ENCODE measurements at places on chromosomes 5 and 9.

DNA sequence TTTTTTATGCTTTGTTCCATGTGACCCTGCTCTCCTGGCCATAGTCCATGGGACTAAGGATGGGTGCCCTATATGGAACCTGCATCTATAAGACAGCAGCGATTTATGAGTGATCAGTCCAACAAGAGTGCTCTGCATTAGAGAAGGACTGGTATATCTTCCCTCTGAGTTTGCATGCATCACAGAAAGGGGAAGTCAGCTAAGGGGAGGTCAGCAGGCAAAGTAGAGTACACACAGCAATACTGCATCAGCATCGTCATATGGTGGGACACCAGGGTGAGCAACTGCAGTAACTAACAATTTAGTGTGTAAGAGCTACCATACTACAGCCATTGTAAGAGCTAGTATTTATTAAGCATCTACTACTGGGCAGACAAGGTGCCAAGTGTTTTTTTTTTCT, 311.3 kb downstream of the NDUFS4 start:
- no peak for DNase-seq

- peak; percentile 31 for DNase-seq
Measured at GRCh38 chr5:36305571-36306326, 4.0 kb upstream of the RANBP3L start.

DNA sequence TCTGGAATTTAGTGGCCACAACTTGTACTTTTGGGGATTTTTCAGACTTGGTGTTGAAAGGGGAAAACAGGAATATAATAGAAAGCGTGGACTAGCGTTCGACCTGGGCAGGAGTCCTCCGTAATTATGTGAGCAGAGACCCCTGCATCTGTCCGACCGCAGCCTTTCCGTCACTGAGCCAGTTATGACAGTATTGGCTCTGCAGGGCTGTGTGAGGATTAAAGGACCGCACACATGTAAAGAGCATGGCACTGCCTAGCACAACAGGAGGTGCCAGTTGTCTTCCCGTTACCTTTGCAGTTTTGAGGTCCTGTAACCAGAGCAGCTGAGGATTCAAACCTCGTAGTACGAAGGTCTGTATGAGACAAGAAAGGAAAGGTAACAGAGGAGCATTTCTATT, 1.2 kb downstream of the B4GALT7 start:
- no peak for DNase-seq

GRCh38 chr5:157343842-157344790, 78.2 kb downstream of the CYFIP2 start:
- no peak for DNase-seq

GRCh38 chr5:74300808-74301389, 339.6 kb downstream of the ENC1 start:
- DNase-seq: no peak

DNA sequence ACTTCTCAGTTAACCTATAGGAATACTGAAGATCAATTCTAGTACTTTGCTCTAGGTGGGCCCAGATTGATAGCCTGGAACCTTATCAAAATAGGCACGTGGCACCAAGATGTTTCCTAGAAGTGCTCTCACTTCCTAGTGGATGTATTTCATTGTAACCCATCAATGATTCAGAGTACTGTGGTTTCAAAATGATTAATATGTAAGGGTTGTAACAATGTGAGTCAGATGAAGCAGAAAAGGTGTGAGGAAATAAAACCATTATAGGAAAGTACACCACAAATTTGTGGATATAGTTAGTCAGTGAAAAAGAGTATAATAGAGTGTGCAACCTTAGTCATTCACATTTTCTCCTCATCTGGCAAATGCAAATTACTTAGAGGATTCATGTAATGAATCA, 177.3 kb upstream of the FST start:
- DNase-seq: no peak

DNA sequence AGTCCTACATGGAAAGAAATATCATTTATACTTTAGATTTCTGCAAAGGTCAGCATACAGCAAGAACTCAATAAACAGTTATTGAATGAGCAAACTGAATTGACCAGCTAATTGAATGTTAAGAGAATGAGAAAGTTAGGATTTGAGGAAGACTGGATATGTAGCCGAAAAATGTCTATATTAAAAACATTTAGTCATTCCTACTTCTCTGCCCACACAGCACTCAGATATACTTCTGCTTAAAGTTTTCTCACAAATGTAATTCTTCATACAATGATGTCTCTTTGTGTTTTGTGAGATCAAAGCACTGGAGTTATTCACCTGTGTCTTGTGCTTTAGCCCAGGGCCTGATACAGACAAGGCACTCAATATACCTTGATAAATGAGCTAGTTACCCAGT, 188.6 kb downstream of the PARP8 start:
- DNase-seq: no peak

DNA sequence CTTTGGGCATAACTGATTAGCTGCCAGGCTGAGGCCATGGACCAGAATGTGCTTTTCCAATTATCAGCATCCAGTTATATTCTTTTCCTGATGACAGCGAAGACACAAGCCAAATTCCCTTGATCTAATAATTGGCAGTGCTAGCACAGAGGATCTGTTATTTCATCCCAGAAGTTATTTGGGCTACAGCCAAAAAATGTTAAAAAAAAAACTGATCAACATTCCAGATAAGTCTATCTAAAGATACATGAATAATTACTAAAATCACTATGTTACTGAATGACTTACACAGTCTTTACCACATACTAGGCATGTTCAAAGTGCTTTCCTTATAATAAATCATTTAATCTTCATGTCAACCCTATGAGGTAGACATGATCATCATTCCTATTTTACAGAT, 13.5 kb upstream of the PDZD2 start:
- no peak for DNase-seq

GRCh38 chr9:73219985-73220626, 68.4 kb downstream of the ANXA1 start:
- DNase-seq: no peak

GRCh38 chr5:112878760-112879159, 17.7 kb downstream of the SRP19 start:
- no peak for DNase-seq

DNA sequence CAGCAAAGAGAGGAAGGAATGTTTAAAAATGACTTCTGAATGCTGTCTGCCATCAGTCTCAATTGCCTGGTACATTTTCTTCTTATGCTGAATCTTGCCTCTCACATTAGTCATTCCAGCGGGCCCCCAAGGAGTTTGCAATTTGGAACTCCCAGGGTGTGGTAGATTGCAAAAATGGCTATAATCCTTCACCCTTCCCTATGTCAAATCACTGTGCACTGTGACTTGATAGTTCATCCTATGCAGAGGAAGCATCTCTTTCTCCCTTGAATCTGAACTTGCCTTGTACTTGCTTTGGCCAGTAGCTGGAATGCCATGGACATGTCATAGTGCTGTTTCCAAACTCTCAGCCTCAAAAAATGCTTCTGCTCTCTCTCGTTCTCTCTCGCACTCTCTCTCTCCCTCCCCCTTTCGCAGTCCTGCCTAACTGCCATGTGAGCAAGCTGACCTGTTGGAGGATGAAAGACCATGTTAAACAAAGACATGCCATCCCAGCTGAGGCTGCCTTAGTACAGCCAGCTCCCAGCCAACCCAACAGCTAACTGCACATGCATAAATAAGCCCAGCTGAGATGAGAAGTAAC, 284.0 kb upstream of the TLE4 start:
- no peak for DNase-seq

DNA sequence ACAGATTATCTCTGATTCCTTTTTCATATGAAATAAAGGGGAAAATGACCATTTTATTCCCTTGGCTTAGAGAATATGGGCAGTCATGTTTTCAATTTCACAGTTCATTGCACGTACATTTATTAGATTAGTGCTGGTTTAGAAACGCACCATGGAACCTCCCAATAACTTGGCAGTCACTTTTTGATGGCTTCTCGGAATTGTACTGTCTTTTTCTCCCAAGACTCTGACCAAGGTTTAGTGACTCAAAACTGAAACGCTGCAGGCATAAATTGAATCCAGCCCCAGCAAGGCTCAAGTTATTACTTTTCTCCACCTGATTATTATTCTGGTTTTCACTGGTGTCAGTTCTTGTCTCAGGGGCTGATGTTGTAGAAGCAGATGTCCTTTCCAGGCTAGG, 55.6 kb upstream of the EGFLAM start:
- no peak for DNase-seq

GRCh38 chr9:91894023-91894422, 56.0 kb downstream of the ROR2 start:
- DNase-seq: no peak

DNA sequence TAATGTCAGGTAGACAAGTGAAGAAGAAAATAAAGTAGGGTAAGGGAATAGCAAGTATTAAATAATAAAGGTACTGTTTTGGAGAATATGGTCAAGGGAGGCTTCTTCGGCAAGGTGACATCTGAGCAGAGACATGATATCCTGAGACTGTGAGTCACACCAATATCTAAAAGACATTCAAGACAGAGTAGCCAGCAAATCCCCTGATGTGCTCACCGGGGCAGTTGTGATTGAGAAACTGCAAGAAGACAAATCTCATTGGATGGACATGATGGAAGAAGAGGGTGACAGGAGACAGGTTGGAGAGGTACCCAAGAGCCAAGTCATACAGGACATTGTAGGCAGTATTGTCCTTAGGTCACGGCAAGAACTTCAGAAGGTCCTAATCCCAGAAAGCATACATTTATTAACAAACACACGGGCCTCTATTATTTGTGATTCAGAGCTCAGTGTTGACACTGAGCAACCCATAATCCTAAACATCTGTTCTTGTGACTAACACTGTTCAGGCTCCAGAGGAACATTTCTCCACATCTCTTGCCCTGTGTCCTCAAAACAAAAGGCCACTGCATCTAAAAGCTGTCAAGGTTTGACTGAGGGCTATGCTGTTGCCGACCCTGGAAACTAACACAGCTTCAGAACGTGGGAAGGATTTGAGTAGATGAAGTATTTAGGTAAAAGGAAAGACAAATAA, 258.7 kb upstream of the CLINT1 start:
- no peak for DNase-seq

DNA sequence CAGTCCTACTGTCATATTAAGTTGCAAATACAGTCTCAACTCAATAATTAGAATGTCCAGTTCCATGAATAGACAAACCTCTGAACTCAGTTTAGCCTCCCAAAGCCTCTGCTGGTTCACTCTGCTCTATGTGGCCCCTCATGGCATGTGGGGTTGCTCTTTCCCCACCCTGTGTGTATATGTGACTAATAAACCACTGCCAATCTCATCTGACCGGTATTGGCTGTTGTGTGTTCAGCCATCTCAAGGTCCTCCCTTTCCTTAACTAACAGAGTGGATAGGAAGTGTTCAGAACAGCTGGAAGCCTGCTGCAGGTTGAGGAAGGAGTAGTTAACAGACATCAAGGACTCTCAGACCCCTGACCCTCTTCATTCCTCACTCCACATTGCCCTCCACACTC, 55.3 kb downstream of the IL33 start:
- no peak for DNase-seq

DNA sequence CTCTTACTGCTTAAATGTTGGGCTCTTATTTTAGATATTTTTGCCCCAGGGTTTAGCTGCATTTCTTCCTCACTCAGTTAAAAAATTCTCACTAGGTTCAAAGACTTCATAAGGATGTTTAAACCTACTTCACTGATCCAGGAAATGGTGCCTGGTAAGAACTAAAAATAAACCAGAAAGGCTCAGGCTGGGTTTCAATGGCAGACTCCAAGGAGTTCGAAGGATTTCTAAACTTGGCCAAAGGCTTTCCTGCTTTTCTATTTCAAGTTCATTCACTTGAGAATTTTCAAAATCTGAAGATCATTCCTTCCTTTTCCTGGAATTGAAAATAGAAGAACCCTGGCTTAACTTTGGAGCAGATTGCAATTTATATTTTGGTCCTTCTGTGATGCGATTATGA, 193.0 kb upstream of the MAP1B start:
- DNase-seq: no peak

- DNase-seq: no peak
Measured at GRCh38 chr9:95368377-95369160, 51.1 kb upstream of the FANCC start.

- DNase-seq: no peak
Measured at GRCh38 chr5:148085977-148086705, 22.4 kb downstream of the SPINK5 start.

- no peak for DNase-seq
Measured at GRCh38 chr9:69307446-69308205, 17.4 kb upstream of the ENTREP1 start.

- DNase-seq: no peak
Measured at GRCh38 chr5:158992037-158992740, 107.5 kb downstream of the EBF1 start.

GRCh38 chr9:3043369-3043768, 199.5 kb upstream of the PUM3 start:
- DNase-seq: no peak

DNA sequence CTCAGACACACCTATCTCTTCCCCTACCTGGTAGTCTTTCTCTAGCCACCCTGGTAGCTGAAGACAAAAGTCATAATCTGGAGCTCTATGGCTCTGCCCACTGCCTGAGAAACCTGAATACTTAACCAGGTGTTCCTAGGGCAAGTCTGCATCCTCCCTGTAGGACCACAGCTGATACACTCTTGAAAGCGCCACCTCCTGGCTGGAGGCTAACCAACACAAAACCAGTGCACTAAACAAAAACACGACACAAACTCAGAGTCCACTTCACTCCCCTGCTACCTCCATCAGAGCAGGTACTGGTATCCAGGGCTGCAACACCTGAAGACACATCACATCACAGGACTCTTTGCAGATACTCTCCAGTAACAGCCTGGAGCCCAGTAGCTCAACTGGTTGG, 84.6 kb upstream of the ANXA1 start:
- no peak for DNase-seq

GRCh38 chr9:106110483-106110882, 416.1 kb downstream of the TMEM38B start:
- no peak for DNase-seq

DNA sequence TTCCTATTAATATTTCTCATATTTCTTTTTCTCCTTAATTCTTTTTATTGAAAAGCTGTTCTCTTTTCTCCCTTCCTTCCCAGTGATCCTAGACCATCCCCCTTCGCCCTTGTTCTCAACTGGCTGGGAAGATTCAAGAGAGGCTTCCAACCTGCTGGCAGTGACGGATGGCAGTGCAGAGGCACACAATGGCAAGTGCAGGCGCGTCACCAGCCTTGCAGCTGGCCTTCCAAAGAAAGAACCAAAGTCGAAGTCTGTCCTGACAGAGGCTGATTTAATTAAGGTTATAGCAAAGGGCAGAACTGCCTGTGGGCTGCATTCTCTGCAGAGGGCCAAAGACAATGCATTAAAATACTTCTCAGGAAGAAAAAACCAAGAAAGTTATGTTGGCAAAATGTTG, 7.4 kb downstream of the CEMIP2 start:
- peak; percentile 10 for DNase-seq
